ENCODE measurements at places on chromosomes 1 and 21.

GRCh38 chr1:98405581-98406074 lies 255.9 kb upstream of the SNX7 start:
- no peak for DNase-seq

GRCh38 chr21:26110715-26111114 lies 59.9 kb downstream of the APP start:
- DNase-seq = no peak

GRCh38 chr1:170967042-170967910 lies 31.9 kb downstream of the MROH9 start:
- no peak for DNase-seq

DNA sequence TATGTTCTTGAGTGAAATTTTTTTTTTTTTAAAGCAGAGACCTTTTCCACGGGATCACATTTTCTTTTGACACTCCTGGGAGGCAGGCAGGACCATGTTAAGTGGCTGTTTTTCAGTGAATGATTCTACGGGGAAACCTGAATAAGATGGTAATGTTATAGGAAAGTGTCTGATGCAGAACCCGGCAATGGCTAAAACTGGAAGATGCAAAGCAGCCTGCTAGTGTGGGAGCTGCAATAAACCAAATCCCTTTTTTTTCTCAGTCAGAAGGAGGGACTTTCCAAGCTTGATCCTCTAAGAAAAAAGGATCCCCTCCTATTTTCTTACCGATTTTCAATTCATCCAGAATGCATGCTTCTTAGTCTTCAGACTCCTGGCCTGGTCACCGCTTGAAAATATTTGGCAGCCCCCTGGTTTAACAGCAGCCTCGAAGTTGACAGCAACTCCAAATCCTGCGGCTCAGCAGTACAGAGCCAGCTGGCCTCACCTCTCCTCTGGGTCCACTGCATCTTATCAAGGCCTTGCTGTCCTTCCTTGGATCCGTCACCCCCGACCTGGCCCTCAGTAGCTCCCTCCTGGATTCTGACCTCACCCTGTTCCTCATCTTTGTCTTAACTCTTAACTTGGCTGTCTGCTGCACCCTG lies 5.6 kb downstream of the MX2 start:
- DNase-seq = no peak

- DNase-seq = no peak
Observed at GRCh38 chr1:201011616-201012015, 11.9 kb downstream of the KIF21B start.

- DNase-seq = no peak
Observed at GRCh38 chr21:16047904-16048303, 318.1 kb downstream of the USP25 start.

DNA sequence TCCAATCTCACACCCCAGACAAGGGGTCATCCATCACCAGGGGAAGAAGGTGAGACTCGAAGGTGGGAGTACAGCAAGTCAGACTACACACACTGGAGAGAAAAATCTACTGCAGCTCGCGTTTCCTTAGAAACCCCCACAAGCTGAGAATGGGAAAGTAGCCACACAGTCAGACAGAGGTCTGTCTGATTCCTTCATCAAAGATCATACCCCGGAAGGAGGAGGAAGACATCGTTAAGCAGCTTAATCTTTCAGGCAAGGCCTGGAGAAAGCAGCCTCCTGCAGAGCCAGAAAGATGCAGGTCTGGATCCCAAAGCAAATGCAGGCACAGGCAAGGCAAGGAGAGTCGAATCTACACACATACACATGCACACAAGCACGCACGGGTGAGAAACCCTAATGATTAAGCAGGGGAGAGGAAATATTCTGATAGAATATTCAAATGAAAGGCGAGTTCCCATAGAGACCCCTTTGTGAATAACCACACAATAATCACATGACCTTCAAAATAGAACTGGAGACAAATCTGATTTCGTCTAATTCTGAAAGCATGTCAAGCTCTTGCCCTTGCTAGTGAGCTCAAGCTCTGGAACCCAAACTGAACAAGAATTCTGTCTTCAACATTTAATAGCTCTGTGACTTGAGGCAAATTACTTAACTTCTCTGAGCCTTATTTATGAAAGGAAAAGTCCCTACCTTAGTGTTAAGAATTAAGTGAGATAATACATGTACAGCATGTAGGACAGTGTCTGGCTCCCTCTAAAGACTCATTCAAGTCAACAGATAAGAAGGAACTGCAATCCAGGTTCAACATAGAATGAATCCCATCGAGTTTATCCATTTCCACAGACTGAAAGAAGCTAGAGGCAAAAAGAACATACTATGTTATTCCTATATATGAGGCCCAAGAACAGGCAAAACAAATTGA lies 387.8 kb downstream of the OMA1 start:
- no peak for DNase-seq

Measured in central memory CD8-positive, alpha-beta T cell (primary cell).